Hindlimb muscle (tissue), 1 donor: ENCODE measurements at places on chromosomes 1 and 21.
A peak's percentile ranks its signal among the peaks of the same experiment; 100 is the strongest.

GRCh38 chr1:41980827-41981653, 62.3 kb upstream of the HIVEP3 start:
- no peak for DNase-seq

- DNase-seq: peak; percentile 37
Measured at GRCh38 chr1:155002464-155003226, at the start of gene ZBTB7B. Gene ZBTB7B (plus strand): TSS chr1:155002802. CDS start chr1:155014661, 11,859 bp downstream.

DNA sequence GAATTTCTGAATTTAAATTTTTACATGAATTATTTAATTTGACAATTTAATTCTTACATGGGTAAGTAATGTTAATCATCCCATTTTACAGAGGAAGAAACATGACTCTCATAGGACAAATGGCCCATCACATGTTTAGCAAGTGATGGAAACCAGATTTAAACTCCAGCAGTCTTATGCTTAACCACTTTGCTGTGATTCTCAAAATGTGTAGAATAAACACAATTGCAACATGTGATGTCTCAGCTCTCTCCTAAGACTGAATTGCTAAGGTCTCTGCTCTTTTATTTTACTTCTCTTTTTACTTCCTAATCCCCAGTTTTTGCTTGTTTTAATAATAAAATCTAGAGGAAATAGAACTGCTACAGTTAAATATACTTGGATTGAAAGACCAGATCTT, 42.8 kb downstream of the HS2ST1 start:
- no peak for DNase-seq

DNA sequence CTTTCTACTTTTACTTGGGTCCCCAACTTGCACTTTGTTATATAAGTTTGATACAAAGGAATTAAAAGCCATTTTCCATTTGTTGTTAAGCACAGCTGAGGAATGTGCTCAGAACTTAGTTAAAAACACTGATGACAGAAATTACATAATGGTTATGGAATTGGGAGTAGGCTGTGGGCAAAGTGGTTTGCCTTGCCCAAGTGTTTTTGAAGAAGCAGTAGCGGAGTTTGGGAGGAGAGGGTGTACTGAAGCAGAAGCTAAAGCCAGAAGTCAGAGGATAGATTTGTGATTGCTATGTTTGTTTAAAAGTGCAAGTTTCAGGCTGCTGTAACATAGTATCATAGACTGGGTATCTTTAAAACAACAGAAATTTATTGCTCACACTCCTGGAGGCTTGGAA, 391.8 kb downstream of the DUSP10 start:
- DNase-seq: no peak

GRCh38 chr1:55289614-55290013, 74.5 kb upstream of the USP24 start:
- DNase-seq: no peak

DNA sequence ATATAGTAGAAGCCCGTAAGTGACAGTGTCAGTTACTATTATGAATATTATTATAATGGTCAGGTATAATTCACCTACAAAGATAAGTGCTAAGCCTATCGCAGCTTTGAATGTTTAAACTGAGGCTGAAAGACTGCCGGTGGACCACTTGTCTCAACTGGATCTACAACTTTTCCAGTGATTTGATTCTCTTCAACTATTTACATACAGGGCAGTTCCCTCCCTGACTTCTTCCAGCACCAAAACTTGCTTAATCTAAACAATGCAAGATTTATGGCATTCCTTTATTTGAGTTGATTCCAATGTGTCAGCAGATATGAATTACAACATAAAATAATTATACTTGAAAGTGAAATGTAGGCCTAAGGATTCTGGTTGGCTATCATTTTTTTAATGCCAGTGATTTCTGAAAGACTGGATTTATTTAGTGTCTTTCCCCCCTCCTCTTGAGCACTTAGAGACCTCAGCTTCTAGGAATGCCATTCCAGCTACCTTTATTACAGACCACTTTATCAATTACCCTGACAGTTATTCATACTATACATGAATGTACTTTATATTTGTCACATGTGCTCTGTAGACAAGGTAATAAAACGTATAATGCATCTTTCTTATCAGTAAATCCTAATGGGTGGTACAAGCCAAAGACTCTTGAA, 153.3 kb upstream of the C8B start:
- DNase-seq: no peak

DNA sequence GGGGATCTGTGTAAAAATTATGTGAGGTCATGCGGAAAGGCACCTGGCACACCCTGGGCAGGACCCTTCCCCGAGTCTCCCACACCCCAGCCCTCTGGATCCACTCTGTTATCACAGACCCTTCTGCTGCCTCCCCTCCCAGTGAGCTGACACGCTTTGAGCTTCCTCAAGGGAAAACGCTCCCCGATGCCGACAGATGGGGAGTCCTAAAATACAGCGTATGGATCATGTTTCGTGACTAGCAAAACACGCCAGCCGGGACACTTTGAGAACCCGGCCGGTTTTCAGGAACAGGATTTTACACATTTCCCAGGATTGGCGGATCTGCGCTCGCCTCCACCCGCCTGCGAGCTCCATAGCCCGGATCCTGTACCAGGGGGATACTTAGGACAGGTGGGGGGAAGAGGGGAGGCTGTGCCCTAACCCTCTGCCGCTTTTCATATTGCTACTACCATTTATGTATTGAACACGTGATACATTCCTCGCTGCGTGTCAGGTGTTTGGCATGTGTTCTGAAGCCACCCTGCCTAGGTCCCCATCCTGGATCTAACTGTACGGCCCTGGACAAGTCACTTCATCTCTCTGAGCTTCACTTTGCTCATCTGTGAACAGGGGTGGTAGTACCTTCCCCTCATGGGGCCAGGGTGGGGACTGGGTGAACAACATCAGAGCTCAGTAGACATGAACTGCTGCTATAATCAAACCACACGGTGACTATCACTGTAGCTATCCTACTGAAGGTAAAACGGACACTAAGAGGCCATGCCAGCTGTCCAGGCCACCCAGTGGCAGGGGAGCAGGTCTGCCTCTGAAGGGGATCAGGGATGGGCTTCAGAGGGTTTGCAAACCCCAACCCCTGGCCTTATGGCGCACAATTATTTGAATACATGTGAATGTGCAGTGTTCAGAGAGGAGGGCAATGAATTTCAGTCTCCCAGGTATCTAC, 63.2 kb downstream of the SSBP3 start:
- DNase-seq: no peak

DNA sequence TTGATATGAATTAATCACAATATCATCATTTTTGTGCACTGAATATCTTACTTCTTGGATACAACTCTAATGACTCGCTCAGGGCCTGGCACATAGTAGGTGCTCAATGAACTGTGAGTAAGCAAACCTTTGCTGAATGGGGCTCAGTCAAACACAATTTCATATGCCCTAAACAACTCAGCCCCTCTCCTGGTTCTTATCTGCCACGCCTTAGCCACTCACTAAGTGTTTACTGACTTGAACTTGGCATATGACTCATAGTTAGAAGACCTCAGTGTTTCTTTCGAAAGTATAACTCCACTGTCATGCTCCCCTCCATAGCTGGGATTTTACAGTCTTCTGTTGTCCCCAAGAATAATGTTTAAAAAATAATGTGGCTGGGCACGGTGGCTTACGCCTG, 4.8 kb upstream of the IFNLR1 start:
- no peak for DNase-seq

DNA sequence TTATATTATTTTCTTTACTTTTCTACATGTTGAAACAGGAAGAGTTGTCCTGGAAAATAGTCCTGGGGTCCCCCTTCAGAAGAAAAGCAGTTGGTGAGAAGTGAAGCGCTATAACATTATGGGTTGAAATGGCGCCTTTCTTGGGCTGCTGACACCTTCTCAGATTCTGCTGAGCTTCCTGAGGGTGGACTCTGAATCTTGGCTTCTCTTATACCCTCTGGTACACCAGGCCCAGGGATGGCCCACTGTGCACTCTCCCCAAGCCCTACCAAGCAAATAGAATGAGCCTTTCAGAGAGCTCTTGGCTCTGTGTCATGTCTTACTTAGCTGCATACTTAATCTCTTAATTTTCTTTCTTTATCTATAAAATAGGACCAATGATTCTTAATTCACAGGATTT, 42.3 kb downstream of the CD247 start:
- DNase-seq: no peak

DNA sequence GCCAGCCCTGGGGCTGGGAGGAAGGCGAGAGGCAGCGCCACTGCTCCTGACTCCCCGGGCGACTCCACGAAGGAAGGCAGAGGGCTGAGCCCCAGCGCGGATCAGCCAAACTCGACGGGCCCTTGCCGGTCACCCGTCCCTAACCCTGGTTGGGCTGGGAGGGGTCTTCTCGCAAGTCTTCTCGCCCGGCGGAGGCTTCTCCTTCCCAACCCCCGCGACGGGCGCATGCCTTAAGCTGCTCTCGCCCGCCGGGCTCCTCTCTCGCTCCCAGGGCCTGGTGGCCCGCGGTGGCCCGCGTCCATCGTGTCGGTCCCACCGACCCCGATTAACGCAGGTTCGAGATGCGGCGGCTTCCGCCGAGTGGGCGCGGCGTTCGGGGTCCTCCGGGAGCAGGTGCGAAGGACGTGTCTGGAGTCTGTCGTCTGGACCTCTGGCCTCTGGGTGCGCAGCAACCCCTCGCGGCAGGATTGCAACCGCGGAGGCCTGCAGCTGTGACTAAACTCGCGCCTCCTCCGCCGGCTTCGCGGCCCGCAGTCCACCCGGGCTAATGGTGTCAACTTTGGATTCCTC, 29.0 kb upstream of the PPM1J start:
- peak; percentile 51 for DNase-seq

DNA sequence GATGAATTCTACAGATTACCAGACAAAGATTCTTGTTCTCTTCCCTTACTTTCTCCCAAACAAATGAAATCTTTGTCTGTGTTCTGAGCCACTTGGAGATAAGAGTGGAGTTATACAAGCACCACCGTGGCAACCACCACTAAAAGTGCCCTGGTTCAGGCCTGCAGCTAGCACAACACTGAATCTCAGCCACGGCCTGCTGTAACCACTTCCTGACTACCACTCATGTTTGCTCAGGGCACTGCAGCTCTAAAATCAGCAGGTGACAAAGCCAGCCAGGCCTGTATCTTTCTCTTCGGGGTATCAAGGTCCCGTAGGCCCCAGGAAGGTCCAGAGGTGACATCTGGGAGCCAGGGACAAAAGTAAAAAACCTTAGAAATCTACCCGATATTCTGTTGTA, 3.2 kb upstream of the OR2T6 start:
- no peak for DNase-seq

DNA sequence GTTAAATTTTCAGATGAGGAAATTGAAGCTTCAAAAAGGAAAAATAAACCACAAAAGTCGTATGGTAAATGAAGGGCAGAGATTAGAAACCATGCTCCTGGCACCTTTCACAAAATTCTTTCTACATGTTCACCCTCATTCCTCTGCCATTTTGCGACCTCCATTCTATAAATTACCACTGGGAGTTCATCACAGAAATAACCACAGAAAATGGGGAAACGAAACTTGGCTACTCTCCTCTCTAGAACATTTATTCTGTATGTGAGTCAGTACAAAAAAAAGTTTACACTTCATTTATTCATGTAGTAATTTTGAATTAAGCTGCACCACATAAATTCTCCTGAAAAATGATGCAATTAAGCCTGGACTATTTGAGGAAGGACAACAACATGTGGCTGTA, 320.9 kb upstream of the C1orf87 start:
- DNase-seq: no peak

DNA sequence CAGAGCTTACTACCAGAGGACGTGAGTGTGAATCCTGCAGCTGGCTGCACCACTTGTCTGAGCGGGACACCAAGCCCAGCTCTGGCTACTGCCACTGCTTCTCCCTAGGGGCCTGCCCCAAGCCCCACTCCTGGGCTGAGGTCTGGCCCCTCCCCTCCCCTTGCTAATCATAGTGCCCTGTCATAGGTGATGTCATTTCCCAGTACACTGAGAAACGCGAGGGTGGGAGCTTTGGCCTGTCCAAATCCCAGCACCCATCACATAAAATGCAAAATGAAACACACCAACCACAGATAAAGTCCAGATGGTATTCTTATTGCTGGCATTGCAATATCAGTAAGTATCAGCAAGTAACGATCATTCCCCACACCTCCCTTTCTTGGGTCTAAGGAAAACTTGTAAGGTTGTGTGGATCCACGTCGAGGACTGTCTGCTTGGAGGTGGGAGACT, 77.7 kb downstream of the TOMM20 start:
- no peak for DNase-seq

GRCh38 chr1:30908316-30908695, 252 bp downstream of the SDC3 start:
- no peak for DNase-seq

DNA sequence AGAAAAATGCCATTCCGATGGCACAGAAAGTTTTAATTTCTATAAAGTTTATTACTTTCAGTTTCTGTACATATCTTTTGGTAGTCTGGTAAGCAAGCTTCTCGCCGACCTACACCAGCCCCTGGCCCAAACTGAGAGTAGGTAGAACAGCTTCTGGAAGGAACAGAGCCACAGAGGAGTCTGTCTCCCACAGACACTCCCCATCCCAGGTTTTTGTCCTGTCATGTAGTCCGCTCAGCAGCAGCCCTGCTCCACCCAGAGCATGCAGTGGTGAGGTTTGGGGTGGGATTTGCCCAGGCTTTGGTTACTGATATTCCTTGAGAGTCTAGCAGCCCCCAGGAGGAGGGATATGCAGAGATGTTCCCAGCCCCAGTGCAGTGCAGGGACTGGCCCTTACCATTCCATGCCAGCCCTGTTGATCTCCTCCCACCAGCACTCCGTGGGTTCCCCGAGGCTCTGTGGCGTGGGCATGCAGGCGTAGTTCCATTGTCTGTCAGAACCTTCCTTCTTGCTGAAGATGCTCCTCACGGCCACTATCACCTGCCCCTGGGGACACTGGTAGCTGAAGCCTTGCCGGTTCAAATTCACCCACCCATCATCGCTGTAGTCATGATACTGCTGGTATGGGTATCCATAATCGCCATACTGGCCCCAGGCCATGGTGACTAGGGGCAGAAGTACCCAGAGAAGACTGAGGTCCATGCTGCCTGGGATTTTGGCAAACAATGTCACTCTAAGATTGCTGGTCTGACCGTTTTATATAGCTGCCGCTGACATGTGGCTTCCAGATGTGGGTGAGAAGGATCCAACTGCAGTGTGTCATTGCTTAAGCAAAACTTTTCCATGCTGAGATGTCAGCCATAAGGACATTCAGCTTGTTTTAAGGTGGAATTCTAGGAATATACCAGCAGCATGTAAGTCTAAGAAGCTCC, at the start of gene DPT:
DPT (minus strand) TSS at position 734 of the 932 bp plus-strand sequence; CDS start at position 702, 32 bp downstream.
- DNase-seq: peak; percentile 89
